ENCODE measurements at places on chromosomes 5 and 9.

DNA sequence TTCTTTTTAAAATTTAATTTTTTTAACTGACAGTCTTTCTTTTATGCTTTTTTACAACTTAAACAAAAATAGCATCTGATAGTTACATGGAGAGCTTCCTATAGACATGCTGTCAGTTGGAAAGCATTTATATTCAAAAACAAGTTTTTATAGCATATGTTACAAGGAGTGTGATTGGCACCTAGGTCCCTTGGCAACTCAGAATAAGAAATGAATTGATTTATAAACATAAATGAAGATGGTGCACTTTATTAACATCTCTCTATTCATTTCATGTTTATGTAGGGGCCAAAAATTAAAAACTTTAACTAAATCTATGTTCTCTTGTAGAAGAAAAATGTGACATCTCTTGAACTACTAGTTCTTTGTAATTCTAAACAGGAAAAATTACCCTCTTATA lies 153.2 kb downstream of the XRCC4 start:
- DNase-seq: no peak

DNA sequence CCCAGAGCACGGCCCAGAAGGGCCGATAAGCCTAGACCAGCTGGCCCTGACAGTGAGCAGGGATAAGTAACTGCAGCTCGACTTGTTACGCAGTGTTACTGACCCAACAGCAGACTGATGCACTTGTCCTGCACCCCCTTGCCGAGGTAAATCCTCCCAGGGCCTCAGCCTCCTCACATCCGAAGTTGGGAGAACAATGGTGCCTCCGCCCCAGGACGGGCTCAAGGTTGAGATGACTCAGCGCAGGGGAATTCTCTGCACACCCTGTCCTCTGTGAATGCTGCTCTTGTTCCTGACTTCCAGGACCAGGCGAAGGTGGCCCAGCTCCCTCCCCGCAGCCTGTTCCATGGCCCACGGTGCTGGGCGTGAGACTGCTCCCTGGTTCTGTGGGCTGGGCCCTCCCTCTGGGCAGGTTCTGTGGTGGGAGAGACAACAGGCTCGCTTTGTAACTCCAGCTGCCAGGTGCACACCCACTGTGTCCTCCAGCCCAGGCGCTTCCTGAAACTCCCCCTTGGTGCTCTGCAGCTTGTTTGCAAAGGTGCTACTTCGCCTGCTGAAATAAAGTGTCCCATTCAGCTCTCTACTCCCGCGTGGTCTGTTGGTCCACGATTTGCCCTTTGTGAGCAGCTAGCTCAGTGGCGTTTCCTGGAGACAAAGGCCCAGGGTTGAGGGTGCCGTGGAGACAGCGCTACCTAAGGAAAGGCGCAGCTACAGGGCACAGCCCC lies 40.1 kb upstream of the SLC6A19 start:
- no peak for DNase-seq

DNA sequence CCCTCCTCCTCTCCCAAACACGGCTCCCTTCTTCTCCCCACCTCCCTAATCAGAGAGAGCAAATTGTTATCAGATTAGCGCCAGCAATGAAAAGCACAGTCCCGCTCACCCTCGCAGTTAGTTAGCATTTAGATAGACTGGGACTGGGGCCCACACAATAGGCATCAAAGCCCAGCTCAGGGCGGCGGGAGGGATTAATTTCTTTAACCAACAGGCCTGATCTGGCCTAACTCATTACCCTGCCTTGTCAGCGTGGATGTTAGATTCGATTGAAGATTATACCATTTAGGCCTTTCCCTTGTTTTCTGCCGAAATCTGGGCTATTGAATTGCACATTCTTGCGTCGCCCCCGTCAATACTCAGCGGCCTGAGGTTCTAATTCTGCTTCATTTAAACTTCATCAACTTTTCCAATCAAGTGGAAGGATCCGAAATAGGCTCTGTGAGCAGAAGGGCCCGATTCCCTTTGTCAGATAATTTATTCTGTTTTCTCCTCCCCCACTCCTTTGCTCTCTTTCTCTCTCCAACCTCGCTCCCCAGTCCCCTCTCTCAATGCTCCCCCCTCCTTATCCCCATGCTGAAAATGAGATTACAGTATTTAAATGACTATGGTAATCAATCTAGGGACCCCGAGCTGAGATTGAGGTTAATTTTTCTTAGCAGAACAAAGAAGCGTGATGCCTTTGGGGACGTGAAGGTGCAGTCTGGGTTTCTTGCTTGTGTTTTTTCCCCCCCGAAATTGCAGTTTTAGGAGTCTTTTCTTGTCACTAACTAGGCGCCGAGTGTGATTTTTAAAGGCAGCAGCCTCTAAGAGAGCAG lies 15.1 kb downstream of the CFAP77 start:
- DNase-seq: no peak

DNA sequence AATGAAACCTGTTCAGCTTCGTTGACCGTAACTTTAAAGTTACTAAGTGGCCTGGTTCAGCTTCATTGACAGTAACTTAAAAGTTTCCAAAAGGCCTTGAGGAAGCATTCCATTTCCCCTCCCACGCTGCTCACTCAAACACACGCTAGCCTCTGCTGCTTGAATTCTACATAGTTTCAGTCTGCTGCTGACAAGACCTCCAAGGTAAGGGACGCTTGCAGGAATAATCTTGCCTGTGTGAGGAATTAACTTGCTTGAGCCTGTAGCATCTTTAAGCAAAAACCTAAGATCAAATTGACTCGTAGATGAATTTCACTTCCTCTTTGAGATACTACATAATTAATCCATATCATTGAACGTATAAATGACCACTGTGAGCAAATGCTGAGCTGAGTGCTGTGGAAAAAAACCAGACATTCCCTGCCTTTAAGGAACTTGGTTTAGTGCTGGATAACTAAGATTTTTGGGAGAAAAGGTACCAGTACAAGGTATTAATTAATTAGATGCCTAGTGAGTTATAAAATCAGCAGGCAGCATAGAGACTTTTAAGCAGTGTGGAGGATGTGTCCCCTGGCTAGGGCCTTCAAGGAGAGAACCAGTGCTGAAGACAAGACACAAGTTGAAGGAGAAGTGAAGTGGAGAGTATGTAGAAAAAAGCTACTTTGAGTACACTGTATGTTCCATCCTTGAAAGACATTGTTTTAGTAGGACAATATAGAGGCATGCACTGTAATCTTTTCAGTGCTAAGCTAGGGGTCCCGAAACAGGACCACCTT lies 39.2 kb downstream of the GRAMD2B start:
- DNase-seq: no peak

DNA sequence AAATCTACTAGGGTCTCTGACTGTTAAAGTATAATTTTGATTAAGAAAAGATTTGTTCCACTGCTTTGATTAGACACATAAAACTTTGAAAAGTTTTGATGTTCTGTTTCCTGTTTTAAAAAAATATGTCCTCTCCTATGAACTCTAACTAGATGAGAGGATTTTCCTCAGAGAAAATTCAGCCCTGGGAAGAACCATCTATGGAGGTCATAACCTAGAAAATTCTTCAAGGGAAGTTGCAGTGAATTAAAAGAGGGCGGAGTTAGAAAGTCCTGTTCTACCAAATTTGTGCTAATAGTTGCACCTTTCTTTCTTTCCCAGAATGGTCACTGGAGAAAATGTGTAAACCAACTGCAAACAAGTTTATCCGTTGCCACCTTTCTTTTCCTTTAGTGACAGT lies 27.7 kb downstream of the PIK3R1 start:
- no peak for DNase-seq

- DNase-seq: no peak
These were observed 388.9 kb upstream of the TRPC7 start for GRCh38 chr5:136754216-136754615.

DNA sequence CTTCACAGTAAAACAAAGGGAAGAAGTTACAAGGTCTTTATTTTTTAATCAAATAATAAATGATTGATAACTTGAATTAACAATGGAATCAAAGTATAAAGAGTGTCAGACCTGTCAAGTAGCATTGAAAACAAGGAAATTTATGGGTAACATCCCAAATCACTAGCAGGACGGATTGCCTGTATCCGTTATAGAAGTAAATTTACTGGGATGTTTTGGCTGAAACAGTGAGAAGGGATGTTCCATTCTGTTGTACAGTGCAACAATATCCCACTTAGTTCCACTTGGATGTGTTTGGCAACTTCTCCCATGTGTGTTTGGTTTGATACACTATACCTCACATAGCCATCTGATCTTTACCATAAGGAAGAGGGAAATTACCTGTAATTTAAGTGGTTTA lies 421.0 kb upstream of the CHD1 start:
- no peak for DNase-seq

DNA sequence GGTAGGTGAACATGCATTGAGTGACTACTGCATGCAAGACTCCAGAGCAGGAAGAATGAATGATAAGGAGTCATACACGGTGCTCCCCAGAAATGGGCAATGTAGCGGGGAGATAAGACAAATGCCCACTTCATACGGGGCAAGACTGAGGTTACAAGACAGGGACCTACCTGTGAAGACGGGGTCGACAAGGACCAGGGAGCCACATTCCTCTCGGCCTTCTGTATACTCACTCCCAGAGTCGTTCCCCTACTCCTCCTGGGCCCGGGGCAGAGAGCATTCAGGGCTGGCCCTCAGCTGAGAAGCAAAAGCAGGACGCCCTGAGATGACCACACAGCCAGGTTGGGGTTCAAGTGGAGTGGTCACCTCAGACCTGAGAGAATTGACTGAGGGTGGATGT lies 26.7 kb downstream of the PITX1 start:
- no peak for DNase-seq

- DNase-seq: no peak
These were observed 137.5 kb downstream of the GAPVD1 start for GRCh38 chr9:125399165-125399564.

- DNase-seq: no peak
These were observed 169.9 kb downstream of the PARP8 start for GRCh38 chr5:50836356-50836755.

DNA sequence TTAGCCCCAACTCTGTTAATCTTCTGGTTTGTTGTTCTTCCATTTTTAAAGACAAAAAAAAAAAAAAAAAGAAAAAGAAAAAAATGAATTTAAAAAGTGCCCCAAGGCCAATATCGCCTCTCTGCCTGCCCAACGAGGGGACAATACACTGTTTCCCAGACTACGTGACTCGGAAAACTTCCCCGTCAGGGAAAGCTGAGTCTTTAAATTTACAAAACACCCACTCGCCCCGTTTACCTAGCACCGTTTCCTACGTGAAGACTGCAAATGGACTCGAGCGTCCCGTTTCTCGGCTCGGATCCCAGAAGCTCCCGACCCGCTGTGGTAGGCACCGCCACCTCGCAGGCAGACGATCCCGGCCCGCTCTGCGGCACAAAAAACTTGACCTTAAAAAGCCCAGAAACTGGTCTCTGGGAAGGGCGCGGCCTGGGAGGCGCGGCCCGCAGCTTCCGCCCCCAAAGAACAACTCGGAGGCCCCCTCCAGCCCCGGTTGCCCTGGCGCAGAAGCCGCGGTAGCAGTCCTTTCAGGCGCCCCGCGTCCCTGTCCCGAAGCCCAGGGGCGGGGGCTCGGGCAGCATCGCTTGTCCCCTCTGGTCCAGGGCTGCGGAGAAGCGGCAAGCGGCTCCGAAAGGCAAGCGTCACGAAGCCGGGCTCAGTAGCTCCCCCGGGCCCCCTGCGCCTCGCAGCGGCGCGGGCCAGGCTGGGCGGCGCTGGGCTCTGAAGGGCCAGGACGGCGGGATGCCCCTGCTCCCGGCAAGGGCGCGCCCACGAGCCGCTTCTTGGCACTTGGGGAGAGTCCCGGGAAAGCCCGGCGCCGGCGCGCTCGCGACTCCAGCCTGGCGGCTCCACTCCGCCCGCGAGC lies at the start of gene GCNT4:
TSS of gene GCNT4 (minus strand) at position 367 of the 862 bp plus-strand sequence. CDS start 22,521 bp downstream, outside the sequence.
- DNase-seq: peak; percentile 30

DNA sequence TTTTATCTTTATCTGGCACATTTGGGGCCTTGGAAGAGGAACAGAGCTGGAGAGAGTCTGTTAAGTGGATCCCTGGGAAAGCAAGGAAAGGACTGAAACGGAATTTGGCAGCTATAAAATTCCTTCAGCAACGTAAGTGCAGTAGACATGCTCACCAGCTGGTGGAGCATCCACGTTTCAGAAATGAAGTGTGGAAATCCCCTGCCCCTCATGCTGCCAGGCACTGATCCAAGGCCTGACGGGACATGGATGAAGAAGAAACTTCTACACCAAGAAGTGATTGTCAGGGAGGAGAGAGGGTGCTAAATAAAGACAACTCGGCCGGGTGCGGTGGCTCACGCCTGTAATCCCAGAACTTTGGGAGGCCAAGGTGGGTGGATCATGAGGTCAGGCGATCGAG lies 209.3 kb downstream of the ROR2 start:
- DNase-seq: no peak

GRCh38 chr5:175746851-175747250 lies 89.0 kb downstream of the HRH2 start:
- DNase-seq: no peak

All from stimulated activated CD4-positive, alpha-beta T cell treated with anti-CD3 and anti-CD28 coated beads, Interleukin-1b, Interleukin-23, amount 100 ng/mL, for 1 hour (primary cell).